Ascending aorta (tissue), 2 donors: ENCODE measurements at places on chromosomes 1 and 21. TPM values are rescaled to one million over a fixed set of nuclear protein-coding genes. Genes with fewer than 3 reads are reported as not detected.

DNA sequence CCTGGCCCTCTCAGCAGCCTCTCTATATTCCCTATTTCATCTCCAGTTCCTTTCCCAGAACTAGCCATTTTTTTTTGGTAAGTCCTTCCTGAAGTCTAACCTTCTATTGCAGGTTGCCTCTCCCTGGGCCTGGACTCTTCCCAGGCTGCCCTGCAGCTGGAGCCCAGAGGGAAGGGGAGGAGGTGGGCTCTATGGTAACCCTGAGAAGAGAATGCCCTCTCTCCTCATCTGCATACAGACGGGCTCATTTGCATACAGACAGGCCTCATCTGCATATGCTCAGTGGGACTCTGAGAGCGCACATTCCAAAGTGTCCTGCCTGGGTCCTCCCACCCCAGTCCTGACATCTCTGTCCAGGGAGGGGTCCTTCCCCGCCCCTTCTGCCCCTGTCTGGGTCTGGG, 32.7 kb downstream of the RHBG start:
- no peak for DNase-seq

- no peak for DNase-seq
Observed at GRCh38 chr21:44875316-44875700, 1.8 kb upstream of the PTTG1IP start.

GRCh38 chr21:16420031-16420724, 690.4 kb downstream of the USP25 start:
- DNase-seq = peak; percentile 65

GRCh38 chr1:195971589-195971988, 636.7 kb downstream of the KCNT2 start:
- no peak for DNase-seq

DNA sequence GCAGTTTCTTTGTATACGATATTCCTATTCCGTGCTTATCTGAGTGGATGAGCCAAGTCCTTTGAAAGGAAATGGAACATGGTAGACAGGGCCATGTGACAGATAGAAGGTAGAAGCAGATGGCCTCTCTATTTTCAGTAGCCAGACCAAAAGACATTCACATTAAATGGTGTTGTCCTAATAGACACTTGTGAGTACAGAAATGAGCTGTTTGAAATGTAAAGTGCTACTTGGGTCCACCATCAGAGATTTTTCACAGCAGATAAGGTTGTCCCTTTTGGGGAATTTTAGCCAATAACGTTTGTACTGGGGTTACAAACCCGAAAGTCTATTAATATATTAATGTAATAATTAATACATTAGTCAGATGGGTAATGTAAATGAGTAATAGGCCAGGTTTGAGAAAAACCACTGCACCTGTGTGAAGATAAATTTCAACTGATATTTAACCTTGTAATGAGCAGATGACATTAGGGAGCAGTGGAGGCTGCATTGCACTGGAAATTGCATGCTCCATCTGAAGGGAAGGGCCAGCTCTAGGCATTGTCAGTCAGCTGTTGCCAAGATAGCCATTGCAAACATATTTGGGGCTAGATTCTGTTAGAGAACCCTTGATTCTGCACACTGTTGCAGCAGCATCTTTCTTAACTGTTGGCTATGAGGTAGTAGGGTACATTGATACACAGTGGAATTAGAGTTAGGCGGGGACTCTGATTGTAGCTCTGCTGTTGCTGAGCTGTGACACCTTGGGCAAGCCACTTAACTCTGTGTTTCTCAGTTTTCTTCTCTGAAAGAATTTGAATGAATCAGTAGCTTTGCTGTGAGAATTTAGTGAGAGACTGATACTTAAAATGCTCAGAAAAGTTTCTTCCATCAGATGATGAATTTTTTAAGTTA, 43.8 kb downstream of the FGGY start:
- DNase-seq = no peak

- no peak for DNase-seq
Observed at GRCh38 chr1:64663668-64664067, 81.2 kb upstream of the RAVER2 start.

- no peak for DNase-seq
Observed at GRCh38 chr1:204227996-204228785, 14.4 kb upstream of the GOLT1A start.

GRCh38 chr1:25257196-25257595, 9.9 kb upstream of the RSRP1 start:
- no peak for DNase-seq

DNA sequence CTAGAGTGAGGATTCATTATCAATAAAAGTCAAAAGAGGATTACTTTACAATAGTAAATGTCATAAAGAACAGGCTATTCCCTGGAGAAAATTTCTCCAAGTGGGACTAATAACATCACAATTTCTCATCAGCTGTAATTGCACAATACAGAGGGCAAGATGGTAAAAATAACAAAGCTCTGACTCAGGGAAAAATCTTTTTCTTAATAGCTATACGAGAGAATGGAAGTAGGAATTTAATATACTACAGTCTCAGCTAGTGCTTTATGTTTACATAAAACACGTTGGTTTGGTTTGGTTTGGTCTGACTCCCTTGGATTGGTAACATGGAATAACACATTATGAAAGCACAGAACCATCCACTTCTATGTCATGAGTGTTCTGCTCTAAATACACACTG, 397.6 kb downstream of the LRRIQ3 start:
- DNase-seq = no peak

DNA sequence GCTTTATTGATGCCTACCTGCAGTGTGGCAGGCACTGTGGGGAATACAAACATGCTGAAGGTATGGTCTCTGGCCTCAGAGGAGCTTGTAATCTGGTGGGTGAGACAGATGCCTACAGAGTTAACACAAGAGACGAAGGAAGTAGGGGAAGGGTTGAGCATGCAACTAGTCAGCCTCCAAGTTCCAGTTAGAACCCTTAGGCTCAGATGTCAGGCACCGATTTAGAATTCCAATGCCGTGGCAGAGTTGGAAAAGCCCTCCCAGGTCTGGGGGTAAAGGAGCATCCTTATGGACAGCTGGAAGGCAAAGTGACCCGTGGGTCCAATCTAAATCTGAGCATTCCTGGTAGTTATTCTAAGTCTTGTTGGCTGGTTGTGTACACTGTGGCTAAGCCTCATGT, 132.9 kb upstream of the GJB5 start:
- no peak for DNase-seq

- no peak for DNase-seq
Observed at GRCh38 chr21:16072221-16072620, 342.4 kb downstream of the USP25 start.

GRCh38 chr1:161930064-161930463, 93.6 kb downstream of the OLFML2B start:
- no peak for DNase-seq

DNA sequence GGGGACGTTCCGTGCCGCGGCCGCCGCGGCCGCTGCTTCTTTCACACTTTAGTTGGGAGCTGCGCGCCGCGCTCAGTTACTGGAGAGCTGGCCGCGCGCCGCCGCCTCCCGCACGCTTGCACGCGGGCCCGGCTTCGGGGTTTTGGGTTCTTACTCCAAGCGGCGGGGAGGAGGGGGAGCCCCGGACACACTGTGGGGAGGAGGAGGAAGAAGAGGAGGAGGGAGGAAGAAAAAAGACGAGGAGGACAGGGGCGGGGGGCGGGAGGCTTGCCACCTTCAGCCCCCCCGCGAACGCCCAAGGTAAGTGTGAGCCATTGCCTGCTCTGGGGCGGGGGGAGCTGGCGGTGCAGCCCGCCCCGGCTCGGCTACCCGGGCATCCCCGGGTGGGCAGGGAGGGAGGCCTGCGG, 243 bp downstream of the C1orf21 start:
- DNase-seq = no peak

GRCh38 chr1:94259635-94260289, 22.4 kb upstream of the ARHGAP29 start:
- no peak for DNase-seq

- DNase-seq = no peak
Observed at GRCh38 chr1:116365857-116366256, 7.2 kb upstream of the ATP1A1 start.

DNA sequence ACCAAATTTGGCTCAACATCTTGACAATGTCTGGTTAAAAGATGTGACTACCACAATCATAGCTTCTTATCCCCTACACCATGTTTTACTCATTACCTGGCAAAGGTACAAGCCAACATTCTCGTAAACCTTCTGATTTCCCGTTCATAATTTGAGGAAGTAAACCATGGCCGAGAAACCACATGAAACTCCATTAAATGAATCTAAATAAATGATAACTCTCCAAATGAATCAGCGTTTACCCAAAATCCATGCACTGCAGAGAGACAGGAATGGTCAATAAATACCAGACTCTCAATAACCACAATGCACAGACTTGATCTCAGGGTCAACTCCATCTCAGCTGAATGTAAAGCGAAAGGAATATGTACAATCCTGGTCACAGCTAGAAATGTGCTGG, 125.2 kb downstream of the TYW3 start:
- no peak for DNase-seq

DNA sequence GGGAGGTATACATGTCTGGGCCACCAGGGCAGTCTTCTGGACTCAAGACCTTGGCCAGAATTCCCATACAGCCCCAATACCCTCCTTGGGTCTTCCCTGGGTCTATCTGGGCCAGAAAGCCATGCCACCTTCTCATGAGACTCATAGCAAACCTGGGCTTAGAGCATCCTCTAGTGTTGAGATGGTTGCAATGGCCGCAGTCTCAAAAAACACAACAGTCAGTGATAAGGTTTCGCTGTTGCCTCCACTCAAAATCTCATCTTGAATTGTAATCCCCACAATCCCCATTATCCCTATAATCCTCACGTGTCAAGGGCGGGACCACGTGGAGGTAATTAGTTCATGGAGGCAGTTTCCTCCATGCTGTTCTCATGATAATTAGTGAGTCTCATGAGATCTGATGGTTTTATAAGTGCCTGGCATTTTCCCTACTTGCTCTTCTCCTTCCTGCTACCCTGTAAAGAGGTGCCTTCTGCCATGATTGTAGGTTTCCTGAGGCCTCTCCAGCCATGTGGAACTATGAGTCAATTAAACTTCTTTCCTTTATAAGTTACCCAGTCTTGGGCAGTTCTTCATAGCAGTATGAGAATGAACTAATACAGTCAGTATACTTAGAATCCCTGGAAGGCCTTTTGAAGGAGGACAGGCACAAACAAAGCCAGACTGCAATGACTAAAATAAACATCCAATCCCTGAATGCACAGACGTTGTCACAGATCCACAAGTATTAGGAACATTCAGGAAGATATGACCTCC, 77.0 kb downstream of the CTH start:
- DNase-seq = no peak

DNA sequence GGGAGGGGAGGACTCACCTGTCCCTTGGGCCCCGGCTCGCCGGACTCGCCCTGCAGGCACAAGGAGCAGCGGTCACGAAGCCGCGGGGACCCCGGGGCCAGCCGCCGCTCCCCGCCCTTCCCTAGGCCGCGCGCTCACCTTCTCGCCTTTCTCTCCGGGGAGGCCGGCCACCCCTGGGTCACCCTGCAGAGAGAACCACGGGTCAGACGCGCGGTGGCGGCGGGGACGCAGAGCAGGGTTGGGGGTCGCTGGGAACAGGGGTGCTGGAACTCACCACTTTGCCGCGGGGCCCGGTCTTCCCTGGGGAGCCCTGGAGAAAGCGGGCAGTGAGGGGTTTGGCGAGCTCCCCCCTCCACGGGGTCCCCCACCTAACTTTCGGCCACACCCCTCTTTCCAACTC, 13.3 kb downstream of the COL9A2 start:
- peak; percentile 62 for DNase-seq

DNA sequence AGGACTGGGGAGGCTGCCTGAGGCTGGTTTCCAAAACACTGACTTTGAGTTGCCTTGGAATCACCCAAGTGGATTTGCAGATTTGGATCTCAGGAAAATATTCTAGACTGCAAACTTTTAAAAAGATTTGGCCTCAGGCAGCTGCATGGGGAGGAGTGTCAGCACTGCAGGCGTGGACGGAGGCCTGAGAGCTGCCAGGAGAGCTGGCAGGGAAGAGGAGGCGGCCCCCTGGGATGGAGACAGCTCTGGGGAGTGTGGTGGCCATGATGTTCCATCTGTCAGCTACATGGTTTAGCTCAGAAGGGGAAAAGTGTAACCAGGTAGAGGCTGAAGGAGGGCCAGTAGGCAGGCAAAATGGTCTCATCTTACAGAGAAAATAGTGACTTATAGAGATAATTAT, 72.1 kb downstream of the VPS26C start:
- no peak for DNase-seq

The LCK gene
- total RNA-seq = not detected

The OR6K3 gene
- not detected for total RNA-seq

The CNN3 gene
- total RNA-seq = 362 TPM
